ENCODE measurements at places on chromosomes 3 and 15. TPM values are rescaled to one million over a fixed set of nuclear protein-coding genes. Genes with fewer than 3 reads are reported as not detected.

- no peak overlapping the region for H3K4me3 ChIP-seq
- no peaks in the 10 kb centered on the region for H3K4me1 ChIP-seq
- no peaks in the 10 kb centered on the region for H3K36me3 ChIP-seq
These were observed 48.3 kb upstream of the TIPARP start for GRCh38 chr3:156626104-156626503.

- peaks cover 6% of the 10 kb centered on the region for H3K36me3 ChIP-seq
- H3K4me1 ChIP-seq: no peaks in the 10 kb centered on the region
- no peak overlapping the region for H3K27ac ChIP-seq
- H3K4me3 ChIP-seq: no peak overlapping the region
- DNase-seq: no peak
These were observed 215.2 kb downstream of the BBX start for GRCh38 chr3:107737914-107738313.

DNA sequence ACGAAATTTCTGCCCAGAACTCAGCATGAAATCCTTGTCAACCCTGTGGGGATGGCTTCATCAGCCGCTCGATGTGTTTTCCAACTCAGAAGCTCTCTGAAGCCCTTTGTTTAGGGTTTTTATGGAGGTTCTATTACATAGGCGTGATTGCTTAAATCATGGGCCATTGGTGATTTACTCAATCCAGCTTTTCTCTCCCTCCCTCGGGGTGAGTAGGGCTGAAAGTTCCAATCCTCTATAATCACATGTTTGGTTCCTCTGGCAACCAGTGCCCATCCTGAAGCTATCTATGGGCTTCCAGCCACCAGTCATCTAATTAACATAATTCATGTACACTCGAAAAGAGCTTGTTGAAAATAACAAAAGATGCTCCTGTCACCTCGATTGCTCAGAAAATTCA lies 51.6 kb downstream of the GATM start:
- no peaks in the 10 kb centered on the region for H3K4me1 ChIP-seq
- H3K36me3 ChIP-seq: no peaks in the 10 kb centered on the region
- no peaks in the 10 kb centered on the region for H3K27me3 ChIP-seq
- no peak for DNase-seq
- no peak overlapping the region for H3K27ac ChIP-seq

- H3K4me3 ChIP-seq: no peak overlapping the region
- no peaks in the 10 kb centered on the region for H3K27me3 ChIP-seq
- H3K4me1 ChIP-seq: no peaks in the 10 kb centered on the region
- H3K27ac ChIP-seq: no peak overlapping the region
- no peaks in the 10 kb centered on the region for H3K36me3 ChIP-seq
These were observed 47.4 kb downstream of the SHQ1 start for GRCh38 chr3:72800869-72801268.

DNA sequence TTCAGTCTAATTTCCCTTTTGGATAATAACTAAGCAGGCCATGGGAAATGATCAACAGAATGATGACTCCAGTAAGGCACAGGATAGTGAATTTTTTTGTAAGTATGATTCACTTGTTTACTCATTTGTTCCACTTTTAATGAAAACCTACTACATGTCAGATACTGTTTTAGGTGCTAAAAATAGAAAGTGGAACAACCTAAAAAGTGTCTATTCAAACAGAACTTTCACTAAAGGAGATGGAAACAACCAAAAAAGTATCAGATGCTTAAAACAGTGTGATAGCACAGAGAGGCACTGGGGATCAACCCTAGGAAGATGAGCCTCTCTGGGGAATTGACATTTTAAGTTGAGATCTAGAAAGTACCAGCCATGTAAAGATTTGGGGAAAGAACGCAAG lies 11.1 kb downstream of the RYK start:
- no peak for DNase-seq
- H3K4me3 ChIP-seq: no peak overlapping the region
- no peaks in the 10 kb centered on the region for H3K27me3 ChIP-seq

DNA sequence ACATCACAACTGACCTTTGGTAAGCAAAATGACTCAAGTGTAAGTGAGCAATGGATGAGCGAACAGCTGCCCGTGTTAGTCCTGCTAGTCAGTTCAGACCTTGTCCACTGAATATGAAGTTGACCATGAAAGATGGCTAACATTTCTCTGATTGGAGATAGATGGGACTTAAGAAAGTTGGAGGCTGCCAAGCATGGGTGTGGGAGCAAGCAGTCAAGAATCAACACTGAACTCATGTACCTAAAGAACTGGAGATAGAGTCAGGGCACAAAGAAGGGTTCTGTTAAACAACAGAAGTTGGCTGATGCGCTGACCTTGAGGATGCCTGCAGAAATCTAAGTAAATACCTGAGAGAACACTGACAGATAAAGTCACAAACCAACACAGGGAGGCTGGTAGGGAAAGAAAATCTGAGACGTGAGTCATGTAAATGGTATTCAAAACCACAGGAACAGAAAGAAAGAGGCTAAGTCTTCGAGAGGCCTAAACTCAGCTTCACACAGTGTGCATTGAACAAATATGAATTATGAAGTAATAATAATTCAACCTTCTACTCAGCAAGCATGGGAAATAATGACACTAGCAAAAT lies 30.7 kb upstream of the ANPEP start:
- DNase-seq: no peak
- H3K27ac ChIP-seq: no peak overlapping the region
- no peaks in the 10 kb centered on the region for H3K27me3 ChIP-seq
- no peaks in the 10 kb centered on the region for H3K36me3 ChIP-seq
- H3K4me1 ChIP-seq: no peaks in the 10 kb centered on the region

- H3K27ac ChIP-seq: no peak overlapping the region
- H3K4me1 ChIP-seq: no peaks in the 10 kb centered on the region
- no peak overlapping the region for H3K4me3 ChIP-seq
- no peaks in the 10 kb centered on the region for H3K27me3 ChIP-seq
These were observed 33.2 kb downstream of the SLC12A8 start for GRCh38 chr3:125179143-125179883.

DNA sequence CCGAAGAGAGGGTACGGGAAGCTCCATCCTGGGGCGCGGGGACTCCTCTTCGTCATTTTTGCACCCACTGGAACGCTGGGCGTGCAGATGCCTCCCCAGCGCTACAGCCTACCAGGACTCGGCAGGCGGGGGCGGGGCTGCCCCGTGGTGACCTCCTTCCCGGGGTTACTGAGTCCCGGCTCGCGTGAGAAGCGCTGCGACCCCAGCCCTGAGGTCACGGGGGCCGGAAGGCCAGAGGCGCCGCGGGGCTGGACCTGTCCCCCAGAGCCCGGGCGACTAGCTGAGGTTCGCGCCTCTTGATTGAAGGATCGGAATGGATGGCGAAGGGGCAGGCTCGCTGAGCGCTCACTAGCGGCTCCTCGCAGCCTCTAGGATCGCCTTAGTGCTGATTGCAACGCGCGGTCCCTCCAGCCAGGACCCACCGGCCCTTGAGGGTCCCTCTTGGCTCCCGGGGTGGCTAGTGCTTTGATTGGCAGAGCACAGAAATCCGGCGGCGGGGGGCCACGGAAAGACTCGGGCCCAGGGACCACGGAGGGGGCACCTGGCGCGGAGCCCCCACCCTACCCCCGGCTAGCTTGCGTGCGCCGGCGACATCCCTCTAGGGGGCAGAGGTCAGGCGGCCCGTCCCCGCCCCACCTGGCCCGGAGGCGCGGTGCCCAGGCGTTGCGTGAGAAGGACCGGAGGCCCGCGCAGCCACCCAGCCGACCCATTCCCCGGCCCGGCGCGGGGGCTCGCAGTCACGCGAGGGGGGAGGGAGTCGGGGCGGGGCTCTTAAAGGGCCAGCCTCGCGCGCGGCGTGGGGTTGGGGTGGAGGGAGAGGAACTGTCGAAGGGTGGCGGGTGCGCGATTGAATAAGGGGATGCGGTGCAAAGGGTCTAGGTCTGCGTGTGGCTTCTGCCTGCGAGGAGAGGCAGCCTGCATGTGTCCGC lies 781 bp upstream of the CYP1A1 start:
- no peaks in the 10 kb centered on the region for H3K4me1 ChIP-seq
- peak overlapping the region; percentile 70 for H3K4me3 ChIP-seq

DNA sequence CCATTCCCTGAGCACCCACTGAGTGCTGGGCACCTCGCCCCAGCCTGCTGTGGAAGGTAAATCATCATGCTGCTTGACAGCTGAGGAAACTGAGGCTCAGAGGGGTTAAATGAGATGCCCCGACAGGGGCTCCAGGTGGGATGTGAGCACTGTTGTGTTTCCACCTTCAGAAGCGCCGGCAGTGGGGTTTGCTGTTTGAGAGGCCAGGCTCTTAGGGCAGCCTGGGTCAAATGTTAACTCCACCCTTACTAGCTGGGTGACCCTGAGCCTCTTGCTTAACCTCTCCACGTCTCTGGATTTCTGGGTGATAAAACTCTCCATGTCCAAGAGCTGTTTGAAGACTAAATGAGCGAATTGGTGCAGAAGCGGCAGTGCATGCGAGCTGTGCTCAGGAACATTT lies 43.1 kb downstream of the FAM3D start:
- H3K27me3 ChIP-seq: no peaks in the 10 kb centered on the region
- no peak for DNase-seq
- no peak overlapping the region for H3K4me3 ChIP-seq
- H3K36me3 ChIP-seq: no peaks in the 10 kb centered on the region

- peaks cover 97% of the 10 kb centered on the region for H3K36me3 ChIP-seq
- no peak overlapping the region for H3K27ac ChIP-seq
- peak; percentile 40 for DNase-seq
- H3K27me3 ChIP-seq: no peaks in the 10 kb centered on the region
- no peaks in the 10 kb centered on the region for H3K4me1 ChIP-seq
These were observed 96.8 kb downstream of the SNRPN start for GRCh38 chr15:25051399-25052154.

DNA sequence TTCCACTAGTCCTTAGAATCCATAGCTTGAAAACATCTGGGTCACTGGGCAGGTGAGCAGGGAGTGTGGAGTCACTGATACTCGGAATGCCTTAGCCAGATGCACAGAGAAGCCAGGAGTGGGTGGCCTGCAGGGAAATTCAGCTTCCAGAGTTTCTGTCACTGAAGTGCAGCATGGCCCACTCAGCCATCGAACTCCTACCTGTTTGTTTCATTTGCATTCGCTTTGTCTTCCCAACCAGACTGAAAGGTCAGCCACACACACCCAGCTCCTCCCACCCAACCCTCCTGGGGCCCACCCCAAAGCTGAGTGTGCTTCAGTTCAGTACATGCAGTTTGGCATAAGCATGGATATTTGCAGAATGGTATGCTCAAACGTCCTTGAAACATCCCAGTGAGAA lies 124.5 kb upstream of the ATP10A start:
- no peak overlapping the region for H3K27ac ChIP-seq
- H3K4me3 ChIP-seq: no peak overlapping the region
- H3K27me3 ChIP-seq: no peaks in the 10 kb centered on the region
- no peaks in the 10 kb centered on the region for H3K4me1 ChIP-seq
- no peak for DNase-seq

The SH2D7 gene
- not detected for total RNA-seq

The DAZL gene
- total RNA-seq: not detected

The POMGNT2 gene
- 28.0 TPM for total RNA-seq

The WDR93 gene
- total RNA-seq: not detected

The NR2E3 gene
- not detected for total RNA-seq

The FURIN gene
- total RNA-seq: 82.8 TPM

The GPR62 gene
- 0.82 TPM for total RNA-seq

The KIF15 gene
- total RNA-seq: 0.63 TPM

The ILDR1 gene
- total RNA-seq: not detected

All from right atrium auricular region (tissue), 2 donors.